ENCODE measurements at places on chromosomes 4 and X.

DNA sequence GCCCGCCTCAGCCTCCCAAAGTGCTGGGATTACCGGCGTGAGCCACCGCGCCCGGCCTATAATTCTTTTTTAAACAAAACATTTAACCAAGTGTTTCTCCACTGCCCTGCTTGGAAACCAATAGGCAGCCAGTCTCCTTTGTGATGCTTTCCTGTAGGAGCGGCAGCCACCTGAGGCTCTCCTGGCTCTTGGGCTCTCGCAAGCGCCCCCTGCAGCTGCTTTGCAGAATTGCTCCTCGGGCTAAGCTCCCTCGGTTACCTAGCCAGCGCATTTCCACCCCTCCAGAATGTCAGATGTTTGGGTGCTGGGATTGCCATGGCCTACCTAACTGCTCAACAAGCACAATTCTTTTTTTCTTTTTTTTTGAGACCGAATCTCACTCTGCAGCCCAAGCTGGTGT, 7.7 kb downstream of the S100P start:
- DNase-seq: no peak

GRCh38 chrX:154502989-154503388, 12.6 kb upstream of the SLC10A3 start:
- no peak for DNase-seq

- no peak for DNase-seq
These were observed 380.4 kb downstream of the PCDH7 start for GRCh38 chr4:31100536-31100935.

DNA sequence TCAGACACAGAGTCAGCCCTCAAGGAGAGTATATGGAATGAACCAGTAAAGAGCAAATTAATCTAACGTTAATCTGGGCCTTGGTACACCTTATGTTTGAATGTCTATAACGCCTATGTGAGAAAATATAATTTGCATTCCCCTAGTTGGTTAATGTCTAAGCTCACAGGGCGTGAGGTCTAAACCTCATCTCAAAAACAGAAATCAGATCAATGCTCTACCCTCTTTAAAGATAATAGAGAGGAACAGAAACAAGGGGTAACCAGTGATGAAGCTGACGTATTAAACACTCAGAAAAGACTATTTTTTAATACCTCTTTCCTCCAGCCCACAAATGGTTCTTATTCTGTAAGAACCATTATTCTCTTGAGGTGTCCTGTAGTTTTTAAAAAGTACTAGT, 369.2 kb upstream of the NOCT start:
- DNase-seq: no peak

- DNase-seq: no peak
These were observed 1383.1 kb downstream of the C4orf33 start for GRCh38 chr4:130479020-130479419.

- DNase-seq: peak; percentile 17
These were observed 14.4 kb downstream of the ASMT start for GRCh38 chrX:1629244-1629643.

Measured in Right ventricle myocardium inferior (tissue), 1 donor.